G401 (cell line): ENCODE measurements at places on chromosomes 2 and 18.

DNA sequence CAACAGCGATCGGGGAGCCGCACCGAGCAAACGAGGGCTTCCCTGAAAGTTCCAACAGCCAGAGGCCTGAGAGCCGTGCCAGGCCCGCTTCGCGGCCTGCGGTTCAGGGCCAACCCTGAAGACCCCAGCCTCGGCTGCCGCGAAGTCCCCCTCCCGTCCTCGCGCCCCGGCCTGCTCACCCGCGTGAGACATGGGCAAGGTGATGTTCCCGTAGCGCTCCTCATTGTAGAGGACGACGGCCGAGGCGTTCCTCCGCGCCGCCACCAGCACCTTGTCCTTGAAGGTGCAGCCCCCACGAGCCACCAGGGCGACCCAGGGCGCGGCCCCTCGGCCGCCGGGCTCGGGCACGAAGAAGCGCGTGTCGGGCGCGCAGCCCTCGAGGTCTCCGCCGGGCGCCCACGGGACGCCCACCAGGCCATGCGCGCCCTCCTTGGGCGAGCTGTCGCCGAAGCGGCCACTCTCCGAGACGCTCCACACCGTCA is 510 bp downstream of the RNF149 start:
- no peak for DNase-seq

GRCh38 chr18:67199993-67200617 is 316.4 kb downstream of the DSEL start:
- peak; percentile 68 for DNase-seq

GRCh38 chr2:45782436-45782835 is 131.0 kb downstream of the PRKCE start:
- DNase-seq: no peak

DNA sequence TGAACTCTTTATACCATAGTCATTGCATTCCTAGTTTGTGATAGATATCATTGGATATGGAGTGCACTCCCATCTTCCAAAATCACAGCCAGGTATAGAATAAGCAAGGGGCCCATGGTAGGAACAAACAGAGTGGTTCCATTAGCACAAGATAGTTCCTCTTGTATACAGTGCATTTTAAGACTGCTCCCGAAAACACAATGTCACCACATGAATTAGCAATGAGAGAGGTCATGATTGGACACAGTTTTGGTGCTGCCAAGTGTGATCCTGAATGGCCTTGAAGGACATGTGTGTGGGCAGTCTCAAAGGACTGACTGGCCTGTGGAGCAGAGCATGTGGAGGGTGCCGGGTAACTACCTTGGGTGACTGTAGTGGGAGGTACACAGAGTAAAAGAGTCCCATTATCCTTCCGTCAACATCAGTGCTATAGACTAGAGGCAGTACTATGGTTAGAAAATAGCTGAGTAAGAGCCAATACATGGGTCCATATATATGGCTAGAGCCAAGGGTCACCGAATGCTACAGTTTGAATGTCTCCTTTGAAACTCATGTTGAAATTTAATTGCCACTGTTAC is 549.9 kb downstream of the DSC3 start:
- no peak for DNase-seq

GRCh38 chr2:25897506-25897905 is 19.2 kb upstream of the ASXL2 start:
- DNase-seq: no peak

GRCh38 chr2:140586379-140586778 is 1544.4 kb downstream of the LRP1B start:
- DNase-seq: no peak

DNA sequence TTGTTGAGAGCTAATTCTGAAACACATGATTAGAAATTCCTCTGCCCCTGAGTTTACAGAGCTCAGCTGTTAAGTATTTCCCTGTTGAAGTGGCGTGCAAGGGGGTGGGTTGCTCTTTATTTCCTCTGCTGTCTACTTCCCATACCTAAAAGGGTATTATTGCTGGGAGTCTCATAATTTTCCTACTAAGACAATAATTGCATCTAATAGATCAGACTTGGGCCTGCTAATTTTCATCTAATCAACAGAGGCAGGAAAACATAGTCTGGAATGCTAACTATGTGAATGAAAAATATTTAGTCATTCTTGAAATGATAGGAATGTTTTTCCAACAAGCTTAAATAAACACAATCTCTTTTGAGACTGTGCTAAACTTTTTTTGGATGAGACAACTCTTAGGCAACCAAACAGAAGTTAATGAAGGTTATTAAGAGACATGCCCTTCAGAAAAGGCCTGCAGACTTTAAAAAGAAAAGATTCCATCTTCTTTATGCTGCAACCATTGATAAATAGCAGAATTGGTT is 111.4 kb downstream of the FEZ2 start:
- peak; percentile 54 for DNase-seq

GRCh38 chr2:48750128-48750739 is 5.3 kb downstream of the LHCGR start:
- no peak for DNase-seq

- DNase-seq: no peak
Measured at GRCh38 chr2:224990710-224991109, 51.6 kb downstream of the DOCK10 start.

- no peak for DNase-seq
Measured at GRCh38 chr2:240368781-240369331, 66.6 kb upstream of the GPC1 start.

DNA sequence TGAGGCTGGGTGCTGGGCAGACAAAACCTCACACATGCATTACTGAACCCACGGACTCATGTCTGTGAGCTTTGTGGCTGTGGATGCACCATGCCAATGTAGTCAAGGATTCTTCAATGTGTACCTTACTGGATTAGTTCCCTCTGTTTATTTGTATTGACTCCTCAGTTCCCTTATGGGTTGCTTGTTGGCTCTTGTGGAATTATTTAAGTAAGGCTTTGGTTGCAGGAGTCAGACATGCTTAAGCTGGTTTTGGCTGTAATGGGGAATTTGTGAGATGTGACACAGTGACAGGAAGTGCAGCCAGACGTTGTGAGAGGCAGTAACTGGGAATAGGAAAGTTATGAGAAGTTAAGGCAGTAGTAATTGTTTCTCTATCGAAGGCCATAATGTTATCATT is 13.6 kb upstream of the IL1RN start:
- no peak for DNase-seq

- DNase-seq: no peak
Measured at GRCh38 chr2:133721118-133721517, 152.9 kb upstream of the NCKAP5 start.

GRCh38 chr2:119174993-119175347 is 16.4 kb upstream of the C1QL2 start:
- DNase-seq: no peak

DNA sequence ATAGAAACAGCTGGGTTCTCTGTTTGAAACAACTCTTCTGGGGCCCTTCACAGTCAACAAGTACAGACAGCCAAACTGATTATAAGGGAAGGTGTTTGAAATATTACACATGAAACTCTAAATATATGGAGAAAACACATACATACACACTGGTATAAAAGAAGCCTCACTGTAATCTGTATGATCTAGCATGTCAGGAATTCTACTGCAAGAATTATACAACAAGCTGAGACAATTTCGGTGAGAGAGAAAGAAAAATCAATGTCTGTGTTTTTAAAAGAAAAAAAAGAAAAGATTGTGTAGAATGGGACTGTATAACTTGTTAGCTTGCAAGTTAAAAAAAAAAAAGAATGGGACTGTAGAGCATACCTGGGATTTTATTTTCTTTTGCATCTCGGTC is 26.3 kb downstream of the IRS1 start:
- no peak for DNase-seq

DNA sequence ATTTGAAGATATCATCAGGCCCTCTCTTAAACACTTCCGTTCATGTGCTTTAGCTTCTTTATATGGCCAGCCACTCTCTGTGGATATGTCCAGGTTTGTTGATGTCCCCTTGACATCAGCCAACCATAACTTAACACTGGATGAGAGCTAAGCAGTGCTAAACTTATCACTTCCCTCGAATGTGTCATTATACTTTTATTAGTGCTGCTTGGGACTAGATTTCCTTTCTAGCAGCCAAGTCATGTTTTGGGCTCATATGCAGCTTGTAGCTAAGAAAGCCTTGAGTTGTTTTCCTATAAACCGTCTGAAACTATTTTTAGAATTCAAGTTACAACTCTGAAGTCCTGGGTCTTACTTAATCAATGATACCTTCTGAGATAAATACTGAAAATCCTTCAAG is 144.8 kb upstream of the TNP1 start:
- DNase-seq: no peak

DNA sequence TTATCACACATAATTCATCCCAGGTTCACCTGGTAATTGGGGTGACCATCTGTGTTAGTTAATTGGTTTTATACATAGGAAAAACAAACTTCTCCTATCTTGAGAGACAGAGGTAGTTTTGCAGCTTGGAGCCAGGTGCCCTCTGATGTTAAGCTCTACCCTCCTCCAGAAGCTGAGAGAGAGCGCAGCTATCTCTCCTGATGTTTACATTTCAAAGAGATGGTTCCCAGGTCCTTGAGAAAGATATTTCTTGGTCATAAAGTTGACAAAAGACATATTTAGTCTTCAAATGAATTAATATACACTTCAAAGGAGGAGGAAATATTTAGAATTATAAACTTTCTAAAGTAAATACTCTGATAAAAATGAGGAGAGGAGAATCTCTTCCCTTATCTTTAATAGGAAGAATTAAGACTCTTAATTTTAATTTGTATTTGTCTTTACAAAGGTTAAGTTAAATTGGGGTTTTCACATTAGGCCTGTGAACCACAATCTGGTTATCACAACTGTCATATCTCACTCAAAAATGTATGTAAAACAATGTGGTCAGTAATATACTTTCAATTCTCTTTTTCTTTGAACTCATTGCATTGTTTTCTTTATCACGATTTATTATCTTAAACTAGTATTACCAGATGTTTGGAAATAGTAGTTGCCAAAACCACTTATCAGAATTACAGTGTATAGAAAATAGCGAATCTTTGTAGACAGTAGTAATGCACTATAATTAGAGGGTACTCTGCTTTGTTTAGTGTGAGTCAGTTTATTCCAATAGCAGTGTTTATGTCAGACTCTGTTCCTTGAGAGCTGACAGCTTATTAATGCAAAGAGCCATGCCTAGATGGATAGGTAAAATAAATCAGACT is 26.8 kb downstream of the SERPINB4 start:
- DNase-seq: no peak

DNA sequence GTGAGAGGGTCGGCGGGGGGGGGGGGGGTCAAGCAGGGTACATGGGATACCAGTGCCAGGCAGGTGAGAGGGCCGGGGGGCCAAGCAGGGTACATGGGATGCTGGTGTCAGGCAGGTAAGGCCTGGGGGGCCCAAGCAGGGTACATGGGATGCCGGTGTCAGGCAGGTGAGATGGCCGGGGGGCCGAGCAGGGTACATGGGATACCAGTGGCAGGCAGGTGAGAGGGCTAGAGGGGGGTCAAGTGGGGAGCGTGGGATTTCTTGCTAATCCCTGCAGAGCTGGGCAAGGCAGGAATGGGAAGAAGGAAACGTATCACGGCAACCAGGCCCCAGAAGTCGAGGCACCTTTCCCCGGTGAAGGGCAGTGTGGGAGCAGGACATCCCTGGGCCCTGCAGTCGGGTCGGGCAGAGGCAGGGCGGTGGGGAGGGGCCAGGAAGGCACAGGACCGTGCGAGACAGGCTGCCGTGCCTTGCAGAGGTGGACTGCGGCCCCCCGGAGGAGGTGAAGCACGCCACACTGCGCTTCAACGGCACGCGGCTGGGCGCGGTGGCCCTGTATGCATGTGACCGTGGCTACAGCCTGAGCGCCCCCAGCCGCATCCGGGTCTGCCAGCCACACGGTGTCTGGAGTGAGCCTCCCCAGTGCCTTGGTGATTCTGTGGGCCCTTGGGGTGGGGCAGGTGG is 49.3 kb downstream of the MTERF4 start:
- no peak for DNase-seq

GRCh38 chr2:112259509-112260294 is 4.9 kb upstream of the ZC3H8 start:
- DNase-seq: peak; percentile 81

DNA sequence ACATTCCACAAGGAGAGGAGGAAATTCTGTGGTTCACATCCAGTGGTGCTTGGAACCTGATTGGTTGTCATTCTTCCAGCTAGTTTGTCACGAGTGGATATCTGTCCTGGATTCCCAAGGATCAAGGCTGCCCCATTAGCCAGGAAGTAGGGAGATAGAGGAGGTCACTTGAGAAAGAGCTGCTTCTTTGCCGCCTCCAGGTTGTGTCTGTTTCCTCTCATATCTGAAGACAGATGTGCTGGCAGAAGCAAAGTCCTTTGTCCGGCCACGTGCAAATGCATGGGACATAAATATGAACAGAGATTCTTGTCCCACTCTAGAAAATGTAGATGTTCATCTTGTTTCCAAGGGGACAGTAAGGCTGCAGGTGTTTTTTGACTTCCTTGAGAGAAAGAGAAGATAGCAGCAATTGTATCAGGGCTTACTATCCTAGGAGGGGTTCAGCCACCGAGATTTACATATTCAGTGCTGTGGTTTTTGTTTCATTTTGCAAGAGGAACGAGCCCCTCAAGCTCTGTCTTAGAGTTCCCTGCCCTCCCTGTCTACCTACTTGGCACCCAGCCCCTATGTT is 174.4 kb downstream of the RPIA start:
- DNase-seq: no peak

DNA sequence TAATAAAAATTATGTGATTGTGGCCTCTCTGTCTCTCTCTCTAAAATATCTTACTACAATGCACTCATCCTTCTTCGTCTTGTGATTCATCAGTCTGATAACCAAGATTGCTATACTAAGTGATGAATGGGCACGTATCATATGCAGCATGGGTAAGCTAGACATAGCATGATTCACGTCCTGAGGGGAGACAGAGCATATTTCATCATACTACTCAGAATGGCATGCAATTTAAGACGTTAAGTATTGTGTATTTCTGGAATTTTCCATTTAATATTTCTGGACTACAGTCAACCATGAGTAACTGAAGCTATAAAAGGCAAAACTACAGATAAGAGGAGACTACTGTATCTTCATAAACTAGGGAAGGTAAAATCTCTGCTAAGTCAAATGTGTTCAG is 97.0 kb upstream of the CD226 start:
- DNase-seq: no peak

GRCh38 chr2:213129311-213129710 is 22.1 kb downstream of the IKZF2 start:
- no peak for DNase-seq

- DNase-seq: peak; percentile 44
Measured at GRCh38 chr2:65320042-65320725, 92.6 kb downstream of the ACTR2 start.

- DNase-seq: no peak
Measured at GRCh38 chr18:77132369-77133050, at the start of gene MBP. TSS of gene MBP (minus strand) at chr18:77132783. CDS start at chr18:77105261, 27,522 bp downstream.

- DNase-seq: no peak
Measured at GRCh38 chr2:234130777-234131181, 80.3 kb downstream of the SPP2 start.

DNA sequence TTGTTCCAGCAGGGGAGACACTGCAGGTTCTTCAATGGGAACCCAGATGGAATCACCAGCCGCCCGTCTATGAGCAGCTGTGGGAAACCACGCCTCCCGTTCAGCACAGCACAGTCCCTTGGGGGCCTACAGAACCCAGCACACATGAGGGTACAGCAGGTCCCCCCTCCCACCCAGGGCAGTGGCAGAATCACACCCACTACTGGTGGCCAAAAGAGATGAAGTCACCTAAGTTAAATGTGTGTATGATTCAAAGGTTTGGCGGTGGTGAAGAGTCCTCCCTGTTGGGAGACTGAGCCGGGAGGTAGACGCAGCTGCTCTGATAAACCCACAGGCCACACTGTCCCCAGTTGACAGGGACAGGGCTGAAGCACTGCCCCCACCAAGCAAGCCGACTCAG is 44.3 kb downstream of the L3MBTL4 start:
- no peak for DNase-seq
